ENCODE measurements at places on chromosomes 12 and 14. TPM values are rescaled to one million over a fixed set of nuclear protein-coding genes. Genes with fewer than 3 reads are reported as not detected.

The P3H3 gene
- total RNA-seq = 93.3 TPM

The SIX4 gene
- total RNA-seq = 4.8 TPM

The SERPINA5 gene
- total RNA-seq = not detected

The RNASE1 gene
- total RNA-seq = not detected

The CEBPE gene
- not detected for total RNA-seq

The CCER1 gene
- total RNA-seq = not detected

The RIPK3 gene
- not detected for total RNA-seq

The CMA1 gene
- total RNA-seq = not detected

The SNAPC1 gene
- total RNA-seq = 10.3 TPM

The PTCSC3 gene
- not detected for total RNA-seq
